Substantia nigra (tissue), 51 donors: ENCODE measurements at places on chromosomes 5 and 9.
A peak's percentile ranks its signal among the peaks of the same experiment; 100 is the strongest.

GRCh38 chr9:99288830-99289229 is 66.7 kb downstream of the SEC61B start:
- DNase-seq, result no peak

GRCh38 chr5:85920984-85921383 is 696.8 kb upstream of the COX7C start:
- no peak for DNase-seq

- no peak for DNase-seq
These were observed 112.8 kb downstream of the CMYA5 start for GRCh38 chr5:79802406-79802805.

DNA sequence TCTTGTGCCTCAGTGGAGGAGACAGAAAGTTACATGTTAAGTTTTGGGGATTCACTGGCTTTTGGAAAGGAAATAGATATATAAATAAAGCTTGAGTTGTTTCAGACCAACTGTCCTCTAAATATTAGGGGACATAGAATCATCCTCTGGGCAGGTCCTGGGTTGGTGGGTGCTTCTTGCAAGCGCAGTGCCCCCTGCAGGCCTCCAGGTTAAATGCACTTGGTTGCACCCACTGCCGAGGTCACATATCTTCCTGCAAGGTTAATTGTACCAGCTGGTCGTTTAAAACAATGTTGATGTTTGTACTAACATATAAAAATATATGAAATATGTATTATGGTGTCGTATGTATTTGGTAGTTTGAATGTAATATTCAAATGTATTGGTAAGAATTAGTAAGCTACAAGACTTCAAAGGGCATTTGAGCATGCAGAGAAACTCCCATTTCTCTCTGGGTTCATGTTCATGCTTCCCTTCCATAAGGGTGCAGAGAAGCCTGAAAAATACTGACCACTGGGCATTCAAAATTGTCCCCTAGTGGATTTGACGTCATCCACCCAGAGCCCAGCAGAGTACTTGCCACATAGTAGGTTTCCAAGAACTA is 87.0 kb downstream of the ZNF618 start:
- DNase-seq, result peak; percentile 7

GRCh38 chr5:115179394-115180164 is 9.9 kb upstream of the TRIM36 start:
- DNase-seq, result no peak

GRCh38 chr9:108197008-108197365 is 658.8 kb downstream of the ACTL7B start:
- DNase-seq, result no peak

- DNase-seq, result no peak
These were observed 218.8 kb upstream of the WWC1 start for GRCh38 chr5:168072665-168073064.

DNA sequence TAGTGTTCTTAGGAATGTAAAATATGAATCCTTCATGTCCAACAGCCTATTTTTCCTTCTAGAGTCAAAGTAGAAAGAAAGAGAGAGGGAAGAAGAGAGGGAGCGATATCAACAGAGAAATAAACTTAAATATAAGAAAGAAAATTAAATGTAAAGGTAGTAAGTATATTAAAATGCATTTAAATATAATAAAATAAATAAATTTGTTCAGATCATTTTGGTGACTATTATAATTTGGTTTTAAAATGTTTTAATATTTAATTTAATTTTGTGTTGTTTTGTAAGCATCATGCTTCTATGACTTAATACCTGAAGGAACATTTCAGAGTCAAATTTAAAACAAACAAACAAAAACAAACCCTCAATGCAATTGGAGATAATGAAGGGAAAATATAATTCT is 405.2 kb upstream of the IRX1 start:
- DNase-seq, result no peak

- DNase-seq, result peak; percentile 6
These were observed at the start of gene FRMPD1 for GRCh38 chr9:37650873-37651768. FRMPD1 (plus strand) TSS chr9:37650954; CDS start chr9:37692642, 41,688 bp downstream.
